ENCODE measurements at places on chromosomes 4 and X.

- no peak for DNase-seq
These were observed 148.6 kb downstream of the GC start for GRCh38 chr4:71635139-71635748.

DNA sequence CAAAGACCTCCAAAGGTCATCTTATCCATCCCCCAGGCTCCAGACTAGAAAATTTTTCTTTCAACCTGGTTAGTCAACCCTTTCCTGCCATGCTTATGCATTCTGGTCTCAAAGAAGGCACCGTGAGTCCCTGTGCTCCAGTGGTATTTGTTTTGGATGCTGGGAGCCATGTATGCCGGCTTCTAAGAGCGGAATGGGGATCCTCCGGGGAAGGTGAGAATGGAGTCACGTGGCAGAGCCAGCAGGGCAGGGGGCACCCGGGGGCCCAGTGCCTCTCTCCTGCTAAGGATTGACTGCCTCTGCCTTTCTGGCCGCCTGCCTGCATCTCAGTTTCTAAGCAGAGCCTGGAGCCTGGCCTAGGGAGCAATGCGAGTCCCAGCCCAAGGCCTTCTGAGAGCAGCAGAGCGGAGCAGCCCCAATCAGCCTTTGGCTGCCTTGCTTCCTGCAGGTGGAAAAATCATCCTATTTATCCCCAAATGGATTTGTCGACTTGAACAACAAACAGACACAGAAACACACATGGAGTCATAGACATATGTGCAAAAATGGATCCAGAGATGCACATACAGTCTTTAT lies 141.0 kb downstream of the PJA1 start:
- DNase-seq, result no peak

DNA sequence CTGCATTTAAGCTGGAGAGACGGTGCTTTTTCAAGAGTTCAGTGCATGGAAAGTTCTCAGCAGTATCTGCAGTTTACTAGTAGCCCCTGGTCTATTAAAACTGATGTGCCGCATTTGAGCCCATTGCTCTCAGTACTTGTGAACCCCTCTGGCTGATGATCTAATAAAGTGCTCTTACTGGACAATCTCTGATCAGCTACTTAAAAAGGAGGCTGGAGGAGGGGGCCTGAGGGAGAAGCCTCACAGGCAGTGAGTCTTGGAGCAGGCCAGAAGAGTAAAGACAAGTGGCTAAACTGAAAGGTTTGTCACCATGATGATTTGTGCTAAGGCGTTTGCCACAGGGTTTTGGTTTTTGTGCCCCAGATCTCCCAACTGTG lies 138.5 kb downstream of the ARX start:
- no peak for DNase-seq

DNA sequence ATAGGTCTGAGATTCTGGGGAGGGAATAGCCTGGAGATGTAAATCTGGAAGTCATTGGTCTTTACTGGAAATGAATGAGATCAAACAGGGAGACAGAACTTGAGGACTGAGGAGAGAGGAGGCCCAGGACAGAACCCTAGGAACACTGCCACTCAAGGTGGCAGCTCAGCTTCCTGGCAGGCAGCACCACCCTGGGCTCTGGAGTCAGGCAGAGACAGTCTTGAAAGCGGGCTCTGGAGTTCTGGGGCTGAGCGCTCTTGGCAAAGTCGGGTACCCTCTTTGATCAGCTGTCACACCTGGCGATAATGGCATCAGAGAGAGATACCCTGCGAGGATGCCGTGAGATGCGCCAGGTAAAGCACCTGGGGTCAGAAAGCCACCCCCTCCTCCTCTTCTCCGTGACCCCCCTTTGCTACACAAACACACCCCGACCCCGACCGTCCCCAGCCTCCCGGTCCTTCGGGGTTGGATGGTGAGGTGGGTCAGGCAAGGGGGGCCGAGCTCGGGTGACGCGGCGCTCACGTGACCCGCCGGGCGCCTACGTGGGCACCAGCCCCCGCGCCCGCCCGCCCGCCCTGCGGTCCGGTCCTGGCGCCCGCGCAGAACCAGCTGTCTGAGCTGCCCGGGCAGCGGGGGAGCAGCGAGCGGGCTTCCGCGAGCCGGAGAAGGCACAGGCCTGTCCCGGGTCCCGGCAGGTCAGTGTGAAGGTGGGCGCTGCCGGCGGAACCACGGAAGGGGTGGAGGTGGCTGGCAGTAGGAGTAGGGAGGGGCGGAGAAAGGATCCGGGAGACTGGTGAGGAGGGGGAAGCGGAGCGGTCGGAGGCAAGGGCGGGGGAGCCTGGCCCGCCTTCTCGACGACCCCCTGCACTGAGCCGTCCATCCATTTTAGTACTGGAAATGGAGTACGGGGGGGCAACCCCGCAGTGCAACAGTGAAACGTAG lies at the start of gene TCEAL3:
TCEAL3 (plus strand) TSS at position 600 of the 942 bp plus-strand sequence. CDS start 1,102 bp downstream, outside the sequence.
- DNase-seq, result no peak

DNA sequence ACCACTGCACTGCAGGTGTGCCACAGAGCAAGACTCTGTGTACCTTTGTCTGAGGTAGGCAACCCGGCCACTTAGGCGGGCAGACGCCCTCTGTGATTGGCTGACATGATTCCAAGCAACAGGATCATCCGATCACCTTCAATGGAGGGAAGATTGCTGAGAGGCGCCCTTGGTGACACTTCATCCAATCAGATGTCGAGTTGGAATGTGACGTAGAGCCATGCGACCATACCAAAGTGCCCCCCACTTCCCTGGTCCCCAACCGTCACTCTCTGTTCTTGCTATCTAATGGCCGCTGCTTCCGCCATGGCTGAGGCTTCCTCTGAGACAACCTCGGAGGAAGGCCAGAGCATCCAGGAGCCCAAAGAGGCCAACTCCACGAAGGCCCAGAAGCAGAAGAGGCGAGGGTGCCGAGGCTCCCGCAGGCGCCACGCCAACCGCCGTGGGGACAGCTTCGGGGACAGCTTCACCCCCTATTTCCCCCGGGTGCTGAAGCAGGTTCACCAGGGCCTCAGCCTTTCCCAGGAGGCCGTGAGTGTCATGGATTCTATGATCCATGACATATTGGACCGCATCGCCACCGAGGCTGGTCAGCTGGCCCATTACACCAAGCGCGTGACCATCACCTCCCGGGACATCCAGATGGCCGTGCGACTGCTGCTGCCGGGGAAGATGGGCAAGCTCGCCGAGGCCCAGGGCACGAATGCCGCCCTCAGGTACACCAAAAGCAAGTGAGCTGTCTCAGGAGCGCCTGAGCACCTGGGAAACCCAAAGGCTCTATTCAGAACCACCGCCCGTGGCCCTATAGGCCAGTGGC lies at the start of gene H2BW2:
H2BW2 (plus strand) TSS at position 268 of the 817 bp plus-strand sequence; CDS start at position 307, 39 bp downstream.
- no peak for DNase-seq

GRCh38 chr4:48255959-48256342 lies 13.7 kb downstream of the TEC start:
- DNase-seq, result no peak

GRCh38 chrX:7067256-7067655 lies 80.3 kb upstream of the STS start:
- DNase-seq, result no peak

DNA sequence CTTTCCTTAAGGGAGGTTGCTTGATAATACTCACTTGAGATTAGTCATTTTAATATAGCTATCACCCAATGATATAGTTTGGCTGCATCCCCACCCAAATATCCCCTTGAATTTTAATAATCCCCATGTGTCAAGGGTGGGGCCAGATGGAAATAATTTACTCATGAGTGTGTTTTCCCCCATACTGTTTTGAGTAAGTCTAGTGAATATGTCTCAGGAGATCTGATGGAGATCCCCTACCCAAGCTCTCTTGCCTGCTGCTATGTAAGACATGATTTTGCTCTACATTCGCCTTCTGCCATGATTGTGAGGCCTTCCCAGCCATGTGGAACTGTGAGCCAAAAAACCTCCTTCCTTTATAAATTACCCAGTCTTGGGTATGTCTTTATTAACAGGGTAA lies 539.7 kb upstream of the GRID2 start:
- DNase-seq, result no peak

DNA sequence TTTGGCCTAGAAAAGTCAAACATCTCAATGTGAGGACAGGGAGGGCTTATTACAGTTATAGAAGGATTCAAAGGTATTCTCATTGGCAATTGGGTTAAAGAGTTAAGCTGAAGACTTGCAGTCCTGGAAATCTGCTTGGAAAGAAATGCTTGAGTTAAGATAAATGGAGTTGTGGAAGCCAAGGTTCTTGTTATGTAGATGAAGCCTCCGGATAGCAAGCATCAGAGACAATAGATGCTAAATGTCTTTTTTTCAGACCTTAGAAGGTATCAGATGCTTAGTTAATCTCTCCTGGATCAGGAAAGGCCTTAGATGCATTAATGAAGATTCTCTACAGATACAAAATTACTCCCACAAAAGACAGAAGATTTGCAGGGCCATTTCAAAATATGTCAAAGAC lies 299.3 kb downstream of the CFAP47 start:
- no peak for DNase-seq

DNA sequence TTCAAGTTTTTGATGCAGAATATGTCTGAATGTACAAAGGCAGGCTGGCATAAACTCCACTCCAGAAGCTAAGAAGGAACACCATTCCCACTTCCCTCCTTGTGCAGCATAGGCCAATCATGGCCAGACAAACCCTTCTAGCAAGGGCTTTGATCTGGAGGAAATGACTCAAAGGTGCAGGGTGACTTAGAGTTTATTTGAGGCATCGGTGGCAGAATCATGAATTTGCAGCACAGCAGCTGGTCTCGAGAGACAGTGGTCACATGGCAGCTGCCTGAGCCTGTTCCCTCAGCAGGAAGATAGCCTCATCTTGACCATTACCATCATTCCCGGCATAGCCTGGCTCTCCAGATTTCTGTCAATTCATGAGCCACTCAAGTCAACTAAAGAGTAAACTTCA lies 154.5 kb downstream of the ATP10D start:
- no peak for DNase-seq

DNA sequence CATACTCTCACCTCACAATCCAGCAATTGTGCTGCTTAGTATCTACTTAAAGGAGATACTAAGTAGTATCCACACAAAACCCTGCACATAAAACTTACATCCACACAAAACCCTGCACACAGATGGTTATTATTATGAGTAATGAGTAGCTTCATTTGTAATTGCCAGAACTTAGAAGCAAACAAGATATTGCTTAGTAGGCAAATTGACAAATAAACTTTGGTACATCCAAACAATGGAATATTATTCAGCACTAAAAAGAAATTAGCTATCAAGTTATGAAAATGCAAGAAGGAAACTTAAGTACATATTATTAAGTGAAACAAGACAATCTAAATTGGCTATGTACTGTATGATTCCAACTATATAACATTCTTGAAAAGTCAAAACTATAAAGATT lies 80.6 kb downstream of the NPY2R start:
- DNase-seq, result no peak

DNA sequence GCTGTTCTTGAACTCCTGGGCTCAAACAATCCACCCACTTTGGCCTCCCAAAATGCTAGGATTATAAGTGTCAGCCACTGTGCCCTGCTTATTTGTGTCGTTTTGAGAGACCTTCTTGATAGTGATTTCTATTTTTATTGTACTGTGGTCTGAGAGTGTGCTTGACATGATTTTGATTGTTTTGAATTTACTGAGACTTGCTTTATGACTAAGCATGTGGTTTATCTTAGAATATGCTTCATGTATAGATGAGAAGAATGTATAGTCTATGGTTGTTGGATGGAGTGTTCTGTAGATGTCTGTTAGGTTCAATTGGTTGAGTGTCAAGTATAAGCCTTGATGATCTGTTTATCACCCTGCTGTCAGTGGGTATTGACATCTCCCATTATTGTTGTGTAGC lies 789.3 kb downstream of the IL1RAPL1 start:
- no peak for DNase-seq

DNA sequence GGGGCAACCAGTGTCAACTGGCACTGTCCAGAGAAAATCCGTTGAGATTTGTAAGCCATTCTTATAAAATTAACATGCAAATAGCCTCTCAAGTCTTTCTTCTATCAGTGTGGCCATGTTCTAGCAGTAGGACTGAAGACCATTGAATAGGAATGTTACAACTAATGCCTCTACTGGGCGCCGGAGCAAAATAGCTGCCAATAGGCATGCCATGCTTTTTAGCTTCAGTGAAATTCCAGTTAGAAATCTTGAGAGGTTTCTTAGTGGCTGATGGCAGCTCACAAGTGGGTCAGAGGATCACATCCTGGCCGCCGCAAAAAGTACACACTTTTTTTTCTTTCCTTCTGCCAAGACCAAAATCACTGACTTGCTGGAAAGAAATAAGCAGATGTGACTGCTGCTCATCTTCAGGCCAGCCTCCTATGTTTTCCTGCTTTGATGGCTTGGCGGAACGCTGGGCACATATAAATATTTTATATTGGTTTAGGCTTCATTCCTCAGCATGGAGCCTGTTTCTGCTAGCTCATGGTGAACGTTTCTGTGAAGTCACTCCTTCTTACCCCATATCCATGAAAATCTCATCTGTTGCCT lies 293.1 kb downstream of the TENM3 start:
- DNase-seq, result no peak

DNA sequence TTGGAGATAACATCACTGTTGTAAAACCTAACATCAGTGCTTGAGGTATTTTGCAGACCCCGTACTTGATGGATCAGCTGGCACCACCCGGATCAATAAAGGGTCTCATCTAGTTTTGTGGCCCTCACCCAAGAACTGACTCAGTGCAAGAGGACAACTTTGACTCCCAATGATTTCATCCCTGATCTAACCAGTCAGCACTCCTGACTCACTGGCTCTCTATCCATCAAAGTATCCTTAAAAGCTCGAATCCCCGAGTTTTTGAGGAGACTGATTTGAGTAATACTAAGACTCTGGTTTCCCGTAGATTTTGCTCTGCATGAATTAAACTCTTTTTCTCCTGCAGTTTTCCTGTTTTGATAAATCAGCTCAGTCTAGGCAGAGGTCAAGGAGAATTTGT lies 2498.1 kb downstream of the PCDH7 start:
- DNase-seq, result no peak

- no peak for DNase-seq
These were observed 6.1 kb upstream of the SPON2 start for GRCh38 chr4:1178300-1179088.

DNA sequence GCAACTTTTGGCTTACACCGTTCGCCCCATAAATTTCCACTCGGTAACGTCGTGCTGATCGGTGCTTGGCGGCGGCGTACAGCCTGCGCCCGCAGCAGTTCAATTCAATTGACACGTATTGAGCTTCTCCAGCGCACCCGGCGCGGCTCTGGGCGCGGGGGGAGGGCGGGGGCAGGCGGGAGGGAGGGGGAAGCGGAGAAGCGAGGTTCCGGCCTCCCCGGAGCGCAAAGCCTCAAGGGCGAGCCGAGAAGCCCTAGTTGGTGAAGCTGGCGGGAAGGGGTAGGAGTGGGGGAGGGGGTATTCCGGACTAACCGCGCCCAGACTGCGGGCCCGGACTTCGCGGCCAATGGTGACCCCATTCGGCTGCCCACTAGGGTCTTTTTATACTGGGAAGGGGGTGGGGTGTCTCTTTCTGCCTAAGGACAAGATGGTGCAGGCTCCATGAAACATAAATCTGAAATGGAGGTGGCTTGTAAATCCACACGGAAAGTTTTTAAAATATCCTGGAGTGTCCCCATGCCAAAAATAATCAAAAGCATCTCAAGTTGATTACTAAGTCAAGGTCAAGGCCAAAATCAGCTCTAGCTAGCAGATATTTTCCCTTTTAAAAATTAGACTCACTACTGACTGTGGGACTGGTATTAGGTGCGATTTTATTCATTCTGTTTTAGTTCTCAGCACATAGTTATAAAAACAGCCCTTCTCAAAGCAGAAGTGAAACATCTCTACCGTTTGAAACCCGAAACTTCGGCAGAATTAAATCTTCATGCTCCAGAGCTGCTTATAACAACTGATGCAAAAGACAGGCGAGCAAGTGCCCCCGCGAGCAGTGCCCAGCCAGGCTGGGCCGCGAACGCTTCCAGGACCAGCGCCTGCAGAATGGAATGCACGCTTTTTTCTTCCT lies 1.5 kb upstream of the BCOR start:
- no peak for DNase-seq

Data from stimulated activated CD4-positive, alpha-beta T cell treated with anti-CD3 and anti-CD28 coated beads, Interleukin-1b, Interleukin-23, amount 100 ng/mL, for 1 hour (primary cell).